ENCODE measurements at places on chromosomes 1 and 21.

DNA sequence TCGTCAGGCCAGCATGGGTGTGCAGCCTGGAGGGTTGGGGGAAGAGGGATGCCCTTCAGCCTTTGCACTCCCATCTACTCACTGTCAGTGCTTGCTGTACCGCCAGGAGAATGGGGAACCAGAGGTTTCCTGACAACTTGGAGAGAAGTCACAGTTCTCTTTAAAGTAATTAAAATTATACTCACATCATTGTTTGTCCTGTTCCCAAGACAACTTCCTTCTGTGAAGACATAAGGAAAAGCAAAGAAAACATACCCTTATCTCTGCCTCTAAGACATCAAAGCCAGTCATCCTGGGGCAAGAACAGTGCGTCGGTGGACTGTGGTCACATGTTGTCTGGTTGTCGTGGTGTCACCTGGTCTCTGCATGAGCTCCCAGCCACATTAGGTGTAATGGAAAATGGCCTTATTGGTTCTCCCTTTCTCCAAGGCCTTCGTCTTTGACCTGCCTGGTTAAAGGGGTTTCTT is 17.6 kb downstream of the TRAF5 start:
- no peak for DNase-seq

DNA sequence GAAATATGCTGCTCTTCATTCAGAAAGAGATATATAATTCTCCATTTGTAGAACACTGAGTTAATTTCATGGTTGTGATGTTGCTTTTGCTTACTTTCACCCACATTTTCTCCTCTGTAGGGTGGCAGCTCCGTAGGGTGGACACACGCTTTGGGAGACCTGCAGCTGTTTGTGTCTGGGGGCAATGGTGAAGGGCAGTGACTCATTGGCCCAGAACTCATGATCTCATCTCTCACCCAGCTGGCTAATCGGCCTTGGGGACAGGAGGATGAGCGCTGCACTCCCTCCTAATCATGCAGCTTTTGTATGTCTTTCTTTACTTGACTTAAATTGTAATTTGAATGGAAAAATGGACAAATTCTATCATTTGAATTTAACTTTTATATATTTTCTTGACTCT is 9.6 kb downstream of the DISC1 start:
- DNase-seq, result no peak

GRCh38 chr1:100700586-100700985 is 19.0 kb upstream of the VCAM1 start:
- DNase-seq, result no peak

DNA sequence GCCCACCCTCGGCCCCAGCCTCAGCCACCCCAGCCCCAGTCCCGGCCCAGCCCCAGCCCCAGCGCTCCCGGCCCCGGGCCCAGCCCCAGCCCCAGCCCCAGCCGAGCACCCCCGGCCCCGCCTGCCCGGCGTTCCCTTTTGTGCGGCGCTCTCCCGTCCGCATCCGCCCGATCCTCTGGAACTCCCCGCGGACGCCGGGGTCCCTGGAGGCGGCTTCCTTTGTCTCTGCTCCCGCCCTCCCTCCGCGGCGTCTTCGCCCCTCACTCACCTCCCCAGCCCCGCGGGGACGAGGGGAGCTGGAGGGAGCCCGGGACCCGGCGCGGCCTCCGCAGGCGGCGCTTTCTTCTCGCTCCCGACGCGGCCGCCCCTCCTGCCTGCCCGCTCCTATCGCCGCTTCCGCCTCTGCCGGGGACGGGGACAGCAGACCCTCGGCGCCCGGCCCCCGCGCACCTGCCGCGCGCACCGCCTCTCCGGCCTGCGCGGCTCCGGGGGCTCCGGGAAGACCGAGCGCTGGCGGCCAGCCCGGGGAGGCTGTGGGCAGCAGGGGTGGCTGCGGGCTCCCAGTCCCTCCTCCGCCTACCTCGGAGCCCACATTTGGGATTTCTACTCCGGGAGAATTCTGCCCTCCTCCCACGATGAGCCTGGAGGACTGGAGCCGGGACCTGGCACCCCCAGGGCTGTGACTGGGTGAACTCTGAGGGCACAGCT is 14.0 kb downstream of the AGRN start:
- no peak for DNase-seq

GRCh38 chr1:69702085-69702484 is 134.4 kb downstream of the LRRC7 start:
- peak; percentile 52 for DNase-seq

DNA sequence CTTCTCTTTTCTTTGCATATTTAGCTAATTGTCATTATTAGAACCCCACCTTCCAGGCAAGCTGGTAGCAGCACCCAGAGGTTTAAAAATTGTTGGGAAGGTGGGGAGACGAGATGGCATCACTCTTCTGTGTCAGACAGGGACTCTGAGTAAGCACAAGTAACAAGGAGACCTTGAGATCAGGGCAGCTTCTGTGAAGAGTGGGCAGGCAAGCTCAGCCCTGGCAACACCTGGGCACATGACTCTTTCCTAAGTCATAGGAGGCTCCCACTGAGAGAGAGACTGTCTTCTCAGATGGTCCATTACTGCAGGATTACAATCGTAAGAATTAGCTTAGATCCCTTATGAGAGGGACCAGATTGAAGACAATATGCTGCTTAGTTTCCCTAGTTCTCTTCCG is 183.5 kb downstream of the BRINP2 start:
- DNase-seq, result no peak

DNA sequence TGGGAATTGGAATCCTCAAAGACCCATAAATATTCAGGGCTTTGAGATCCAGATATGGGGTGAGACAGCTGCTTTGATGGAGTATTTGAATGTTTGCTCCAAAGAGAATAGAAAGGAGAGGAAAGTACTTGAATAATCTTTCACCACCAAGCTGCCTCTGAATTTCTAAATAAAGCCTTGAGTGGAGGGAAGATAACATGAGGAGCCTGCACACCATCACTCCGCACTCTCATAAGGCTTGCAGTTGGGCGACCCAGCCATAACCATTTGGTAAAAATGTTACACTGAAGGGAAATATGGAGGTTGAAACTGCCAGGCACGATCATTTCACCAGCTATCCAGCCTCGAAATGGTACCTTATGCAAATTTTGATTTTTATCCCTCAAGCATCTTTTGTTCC is 38.4 kb downstream of the VCAM1 start:
- DNase-seq, result no peak

DNA sequence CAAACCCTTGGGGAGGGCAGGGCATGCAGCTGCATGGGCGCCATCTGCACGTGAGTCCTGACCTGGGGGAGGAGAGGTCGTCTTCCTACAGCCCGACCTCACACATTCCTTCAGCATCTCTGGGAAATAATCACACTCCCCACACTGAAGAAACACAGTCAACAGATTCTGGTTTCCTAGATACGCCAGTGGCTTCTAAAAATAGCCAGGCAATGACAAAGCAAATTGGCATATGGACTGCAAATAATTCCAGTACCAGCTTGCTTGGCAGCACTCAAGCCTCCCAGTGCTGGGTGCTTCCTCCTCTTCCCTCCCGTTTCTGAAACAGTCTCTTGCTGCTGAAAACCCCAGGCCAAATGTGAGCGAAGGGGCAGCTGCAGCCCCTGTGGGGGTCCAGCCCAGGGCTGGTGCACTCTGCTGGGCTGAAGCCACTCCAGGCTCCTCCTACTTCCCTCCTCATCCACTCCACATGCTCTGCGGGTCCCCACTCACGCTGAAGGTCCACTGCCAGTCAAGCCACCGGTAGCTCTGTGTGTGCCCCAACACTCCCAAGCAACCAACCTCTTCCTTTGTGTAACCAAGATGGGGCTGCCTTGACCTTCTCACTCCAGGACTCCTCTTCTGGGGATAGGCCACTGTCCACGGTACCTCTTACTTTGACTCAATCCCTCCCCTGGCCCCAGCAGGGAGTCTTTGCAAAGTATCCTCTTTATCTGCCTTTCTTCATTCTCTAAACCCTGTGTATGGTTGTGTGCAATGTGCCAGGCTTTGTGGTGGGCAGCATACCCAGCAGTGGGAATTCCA is 69.0 kb downstream of the KCND3 start:
- no peak for DNase-seq

GRCh38 chr1:39394598-39394997 is 96.8 kb upstream of the BMP8A start:
- no peak for DNase-seq

DNA sequence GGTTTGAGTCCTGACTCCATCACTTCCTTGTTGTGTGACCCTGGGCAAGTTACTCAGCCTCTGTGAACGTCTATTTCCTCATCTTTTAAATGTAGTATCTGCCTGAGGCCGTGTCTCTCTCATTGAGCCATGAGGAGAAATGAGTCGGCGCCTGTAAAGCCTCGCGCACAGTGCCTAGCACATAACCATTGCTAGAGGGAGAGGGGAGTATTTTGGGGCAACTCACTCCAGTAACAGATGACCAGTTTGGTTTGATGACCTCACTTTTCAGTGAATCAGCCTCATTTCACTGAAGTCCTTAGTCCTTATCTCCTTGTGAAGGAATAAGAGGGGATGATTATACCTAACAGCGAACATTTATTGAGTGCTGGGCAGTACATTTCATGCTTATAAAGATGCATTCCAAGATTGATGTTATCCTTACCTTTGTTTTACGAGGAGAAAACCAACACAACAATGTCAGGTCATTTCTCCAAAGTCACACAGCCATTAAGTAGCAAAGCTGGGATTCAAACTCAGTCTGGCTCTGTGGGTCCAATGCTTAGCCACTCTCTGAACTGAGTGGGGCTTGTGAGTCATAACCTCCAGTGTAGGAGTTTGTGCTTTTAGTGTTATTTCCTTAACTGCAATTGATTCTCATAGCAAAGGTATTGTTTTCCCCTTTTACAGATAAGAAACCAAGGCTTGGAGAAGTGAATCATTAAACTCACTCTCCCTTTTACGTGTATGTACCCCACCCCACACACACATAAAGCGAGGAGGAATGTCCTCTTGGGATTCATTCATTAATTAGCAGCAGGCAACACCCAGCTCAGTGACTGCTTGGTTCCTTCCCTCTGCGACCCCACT is 25.9 kb downstream of the KCNC4 start:
- DNase-seq, result peak; percentile 94

- no peak for DNase-seq
Measured at GRCh38 chr1:167247754-167248153, 27.1 kb downstream of the POU2F1 start.

DNA sequence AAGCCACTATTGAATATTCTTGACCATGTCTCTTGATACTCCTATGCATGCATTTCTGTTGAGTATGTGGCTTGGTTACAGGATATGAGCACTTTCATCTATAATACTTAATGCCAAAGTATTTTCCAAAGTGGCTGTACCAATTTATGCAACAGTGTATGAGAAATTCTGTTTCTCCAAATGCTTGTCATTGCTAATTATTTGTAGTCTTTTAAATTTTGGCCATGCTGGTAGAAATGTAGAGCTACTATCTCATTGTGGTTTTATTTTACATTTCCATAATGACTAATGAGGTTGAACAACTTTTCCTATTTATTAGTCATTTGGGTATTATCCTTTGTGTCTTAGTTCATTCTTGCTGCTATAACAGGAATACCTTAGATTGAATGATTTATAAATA is 71.4 kb upstream of the TSPAN2 start:
- DNase-seq, result no peak

DNA sequence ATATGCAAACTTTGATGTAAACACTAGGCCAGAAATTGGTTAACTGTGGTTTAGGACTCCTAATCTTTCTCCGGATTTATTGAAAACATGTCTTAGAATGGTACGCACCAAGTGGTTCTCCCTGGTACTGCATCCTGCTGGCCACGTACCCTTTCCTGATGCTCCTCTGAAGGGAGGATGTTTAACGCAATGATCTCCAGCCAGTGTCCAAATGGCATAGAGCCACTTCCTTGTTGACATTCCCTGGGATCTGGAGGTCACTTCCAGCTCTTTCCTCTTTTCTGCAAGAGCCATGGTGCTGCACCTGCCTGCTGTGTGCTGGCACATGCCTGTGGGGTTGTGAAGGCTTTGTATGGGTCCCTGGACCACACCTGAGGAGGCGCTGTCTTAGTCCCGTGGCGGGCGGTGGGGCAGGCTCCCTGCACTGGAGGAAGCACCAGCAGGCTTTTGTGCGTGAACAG is 53.9 kb downstream of the GALNT2 start:
- DNase-seq, result no peak

- no peak for DNase-seq
Measured at GRCh38 chr1:85943526-85943925, 213.0 kb downstream of the COL24A1 start.

DNA sequence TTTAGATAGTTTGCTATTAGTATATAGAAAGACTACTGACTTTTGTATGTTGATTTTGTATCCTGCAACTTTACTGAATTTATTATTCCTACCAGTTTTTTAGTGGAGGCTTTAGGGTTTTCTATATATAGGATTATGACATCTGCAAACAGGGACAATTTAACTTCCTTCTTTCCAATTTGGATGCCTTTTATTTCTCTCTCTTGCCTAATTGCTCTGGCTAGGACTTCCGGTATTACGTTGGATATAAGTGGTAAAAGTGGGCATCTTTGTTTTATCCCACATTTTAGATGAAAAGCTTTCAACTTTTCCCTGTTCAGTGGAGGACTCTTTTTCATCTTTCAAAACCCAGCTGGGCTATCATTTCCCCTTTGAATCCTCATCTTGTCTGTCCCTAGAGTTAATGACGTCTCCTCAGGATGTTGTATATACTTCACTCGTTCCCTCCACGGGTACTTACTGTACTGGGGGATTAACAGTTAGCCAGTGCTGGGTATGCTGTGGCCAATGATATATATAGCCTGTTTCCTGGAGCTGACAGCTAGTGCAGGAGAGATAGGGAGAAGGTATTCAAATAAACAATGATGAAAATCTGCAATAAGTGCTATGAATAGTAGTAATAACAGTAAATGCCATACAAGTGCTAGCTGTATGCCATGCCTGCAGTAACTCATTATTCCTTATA is 9.8 kb downstream of the ACOT11 start:
- DNase-seq, result no peak

- no peak for DNase-seq
Measured at GRCh38 chr1:213533125-213533524, 454.6 kb upstream of the PROX1 start.

- DNase-seq, result no peak
Measured at GRCh38 chr1:14735841-14736240, 137.4 kb downstream of the KAZN start.

DNA sequence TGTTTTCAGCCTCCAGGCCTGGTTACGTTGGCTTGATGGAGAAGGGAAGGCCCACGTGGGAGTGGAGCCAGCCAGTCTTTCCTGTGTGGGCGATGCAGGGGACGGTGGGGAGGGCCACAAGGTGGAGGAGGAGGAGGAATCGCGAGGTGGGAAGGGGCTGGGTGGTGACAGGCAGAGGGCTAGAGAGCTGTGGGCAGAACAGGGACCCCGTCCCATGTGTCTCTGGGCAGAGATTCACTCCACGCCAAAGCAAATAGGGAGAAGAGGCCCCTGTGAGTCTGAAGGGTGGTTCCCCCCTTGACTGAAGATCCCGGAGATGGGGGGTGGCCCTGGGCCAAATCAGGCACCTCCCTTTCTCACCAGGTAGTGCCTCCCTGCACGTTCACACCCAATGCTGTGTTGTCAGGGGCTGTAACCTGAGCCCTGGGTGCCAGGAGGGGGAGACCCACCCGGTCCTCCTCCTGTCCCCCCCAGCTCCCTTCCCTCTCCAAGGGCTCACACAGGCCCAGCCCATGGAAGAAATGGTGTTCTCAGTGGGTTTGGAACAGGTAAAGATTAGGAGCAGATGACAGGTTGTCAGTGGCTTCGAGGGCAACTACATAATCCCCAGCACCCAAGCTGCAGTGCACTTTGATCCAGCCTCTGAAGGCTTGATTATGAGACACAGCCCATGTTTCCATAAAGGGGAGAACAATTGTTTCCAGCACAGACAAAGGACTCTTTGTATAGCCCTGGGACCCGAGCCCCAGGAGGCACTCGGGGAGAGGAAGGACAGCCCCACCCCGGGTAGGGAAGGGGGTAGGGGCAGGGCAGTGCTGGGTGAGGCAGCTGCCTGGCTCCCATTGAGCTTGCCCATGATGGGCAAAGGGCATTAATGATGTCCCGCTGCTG is 37.7 kb upstream of the GPR37L1 start:
- no peak for DNase-seq

Measured in keratinocyte (primary cell).